SK-N-SH (cell line): ENCODE measurements at places on chromosomes 12 and 14.

DNA sequence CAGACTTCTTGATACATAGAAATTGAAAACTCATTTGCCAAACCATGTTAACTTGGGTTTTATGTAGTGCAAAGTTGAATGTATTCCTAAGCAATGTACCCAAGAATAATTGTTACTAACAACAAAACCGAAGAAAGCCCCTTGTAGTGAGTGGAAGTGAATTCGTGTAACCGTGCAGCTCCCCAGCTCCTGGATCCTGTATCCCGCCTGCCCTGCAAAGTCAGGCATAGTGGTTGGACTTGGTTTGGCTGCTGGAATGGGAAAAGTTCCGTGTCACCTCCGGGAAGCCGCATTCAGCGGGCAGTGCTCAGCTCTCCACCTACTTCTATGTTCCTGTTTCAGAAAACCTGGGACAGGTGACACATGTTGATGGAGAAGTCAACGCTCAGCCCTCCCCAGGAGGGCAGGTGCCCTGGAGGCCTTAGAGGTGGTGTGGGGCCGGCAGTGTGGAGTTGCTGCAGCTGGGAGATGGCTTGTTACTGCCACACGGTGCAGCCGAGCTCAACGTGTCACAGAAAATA, 29.2 kb upstream of the C14orf180 start:
- peak; percentile 19 for DNase-seq

DNA sequence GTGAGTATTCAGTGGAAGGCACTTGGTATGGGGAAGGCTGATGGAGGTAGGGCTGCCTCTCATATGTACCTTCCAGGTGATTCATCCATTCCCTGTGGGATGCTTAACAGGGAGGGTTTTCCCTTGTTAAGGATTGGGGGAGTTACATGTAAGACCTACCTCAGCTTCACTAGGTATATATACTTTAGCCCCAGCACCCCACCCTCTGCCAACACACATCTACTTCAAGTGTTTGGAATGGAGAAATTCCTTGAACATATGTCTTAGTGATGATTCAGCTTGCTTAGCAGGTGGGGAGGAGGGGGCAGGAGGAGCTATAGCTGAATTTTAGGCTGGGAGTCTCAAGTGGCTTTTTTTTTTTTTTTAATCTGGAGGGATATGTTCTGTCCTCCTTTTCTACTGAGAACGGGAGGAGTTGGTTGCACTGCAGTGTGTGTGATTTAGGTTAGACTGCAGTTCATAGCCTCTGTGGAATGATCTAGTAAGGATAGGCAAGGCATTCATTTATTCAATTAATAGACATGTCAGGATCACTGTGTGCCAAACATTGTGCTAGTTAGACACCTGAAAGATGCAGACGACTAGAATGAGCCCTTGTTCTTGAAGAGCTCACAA, 1.7 kb downstream of the PIP4K2C start:
- DNase-seq: no peak

- no peak for DNase-seq
Observed at GRCh38 chr12:27057543-27057942, 24.8 kb downstream of the C12orf71 start.

- peak; percentile 82 for DNase-seq
Observed at GRCh38 chr12:32501835-32502333, 102.5 kb downstream of the FGD4 start.

- no peak for DNase-seq
Observed at GRCh38 chr12:63086149-63086915, 64.7 kb downstream of the AVPR1A start.

- DNase-seq: no peak
Observed at GRCh38 chr12:68306564-68306963, 25.6 kb downstream of the MDM1 start.

DNA sequence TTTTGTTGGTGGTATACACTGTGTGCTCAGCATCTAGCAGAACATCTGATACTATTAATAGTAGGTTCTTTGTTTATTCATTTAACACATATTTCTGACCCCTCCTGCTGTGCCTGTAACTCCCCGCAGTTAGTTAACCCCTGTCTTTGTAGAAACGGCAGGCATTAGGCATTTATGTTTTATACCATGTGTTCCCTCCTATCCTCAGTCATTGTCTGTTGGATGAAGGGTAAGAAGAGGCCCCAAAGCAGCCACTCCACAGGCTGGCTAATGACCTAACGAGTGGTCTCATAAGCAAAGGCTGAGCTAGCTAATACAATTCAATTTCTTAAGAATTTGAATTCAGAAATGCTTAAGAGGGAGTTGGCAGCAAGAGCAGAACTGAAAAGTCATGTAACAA, 170.8 kb downstream of the TMX1 start:
- no peak for DNase-seq
